ENCODE measurements at places on chromosomes 6 and 20.

- no peaks in the 10 kb centered on the region for H3K4me1 ChIP-seq
- H3K27ac ChIP-seq = no peak overlapping the region
- H3K4me3 ChIP-seq = peak overlapping the region; percentile 76
- no peaks in the 10 kb centered on the region for H3K36me3 ChIP-seq
These were observed 771 bp upstream of the PPP1R3G start for GRCh38 chr6:5084360-5084780.

DNA sequence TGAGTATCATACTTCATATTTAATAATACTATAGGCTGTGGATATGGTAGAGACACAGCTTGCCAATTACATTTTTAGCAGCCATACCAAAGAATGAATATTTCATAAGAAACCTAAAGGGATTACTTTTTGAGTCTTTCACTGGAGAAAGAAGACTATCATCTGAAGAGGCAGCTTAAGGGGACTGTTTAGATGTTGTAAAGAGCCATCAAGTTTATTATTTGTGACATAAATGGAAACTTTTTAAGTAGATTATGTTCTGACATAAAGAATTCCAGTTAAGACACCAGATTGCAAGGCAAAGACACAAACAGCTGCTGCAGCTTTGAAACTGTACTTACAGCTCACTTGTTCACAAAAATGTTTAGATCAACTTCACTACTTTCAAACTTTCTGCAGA is 429.4 kb downstream of the TFAP2A start:
- H3K36me3 ChIP-seq = no peaks in the 10 kb centered on the region
- H3K4me1 ChIP-seq = no peaks in the 10 kb centered on the region
- no peak for DNase-seq

DNA sequence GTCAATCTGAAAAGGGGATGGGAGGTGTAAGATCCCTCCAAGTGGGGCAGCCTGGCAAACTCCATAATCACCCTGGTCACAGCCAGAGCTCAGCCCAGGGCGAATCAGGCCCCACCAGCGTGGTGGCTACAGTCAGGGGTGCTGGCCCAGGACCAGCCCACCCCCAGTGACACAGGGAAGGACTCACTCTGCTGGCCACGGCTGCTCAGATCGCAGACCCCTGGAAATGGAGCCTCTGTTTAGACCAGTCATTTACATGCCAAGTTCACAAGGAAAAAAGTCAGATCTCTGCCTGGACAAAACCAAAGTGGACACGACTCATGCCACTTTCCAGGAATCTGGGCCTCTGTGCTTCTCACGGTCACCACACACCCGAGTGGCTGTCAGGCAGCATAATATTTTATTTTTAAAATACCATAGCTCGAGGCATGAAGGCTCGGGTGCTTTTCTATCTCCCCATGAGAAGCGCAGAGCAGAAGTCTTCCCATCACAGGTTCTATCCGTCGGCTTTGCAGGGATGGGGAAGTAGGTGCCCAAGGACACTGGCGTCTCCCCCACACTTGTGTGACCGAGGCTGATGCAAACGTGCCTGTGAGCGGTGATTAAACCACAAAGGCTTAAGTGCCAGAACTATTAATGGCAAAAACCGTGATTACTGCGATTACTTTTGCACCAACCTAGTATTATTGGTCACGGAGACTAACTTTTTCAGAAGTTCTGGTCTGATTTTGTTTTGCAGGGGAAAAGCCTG is 13.0 kb downstream of the PXDC1 start:
- DNase-seq = no peak
- H3K4me3 ChIP-seq = no peak overlapping the region
- H3K27ac ChIP-seq = no peak overlapping the region
- no peaks in the 10 kb centered on the region for H3K36me3 ChIP-seq

DNA sequence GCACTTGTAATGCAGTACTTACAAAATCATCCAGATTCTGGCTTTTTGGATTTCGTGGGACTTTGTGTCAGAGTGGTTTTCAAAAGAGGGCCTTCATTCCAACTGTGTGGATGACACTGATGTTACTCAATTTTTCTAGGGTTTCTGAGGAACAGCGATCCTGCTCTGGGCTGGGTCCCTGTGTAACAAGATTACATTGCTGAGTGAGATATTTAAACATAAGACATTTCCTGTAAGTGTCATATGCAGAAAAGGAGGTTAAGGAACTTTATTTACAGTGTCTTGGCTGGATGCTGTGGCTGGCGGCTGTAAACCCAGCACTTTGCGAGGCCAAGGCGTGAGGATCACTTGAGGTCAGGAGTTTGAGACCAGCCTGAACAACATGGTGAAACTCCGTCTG is 6.7 kb downstream of the ZFAND3 start:
- H3K27ac ChIP-seq = no peak overlapping the region
- peaks cover 52% of the 10 kb centered on the region for H3K4me1 ChIP-seq
- H3K36me3 ChIP-seq = peaks cover 7% of the 10 kb centered on the region
- DNase-seq = no peak
- no peak overlapping the region for H3K4me3 ChIP-seq

DNA sequence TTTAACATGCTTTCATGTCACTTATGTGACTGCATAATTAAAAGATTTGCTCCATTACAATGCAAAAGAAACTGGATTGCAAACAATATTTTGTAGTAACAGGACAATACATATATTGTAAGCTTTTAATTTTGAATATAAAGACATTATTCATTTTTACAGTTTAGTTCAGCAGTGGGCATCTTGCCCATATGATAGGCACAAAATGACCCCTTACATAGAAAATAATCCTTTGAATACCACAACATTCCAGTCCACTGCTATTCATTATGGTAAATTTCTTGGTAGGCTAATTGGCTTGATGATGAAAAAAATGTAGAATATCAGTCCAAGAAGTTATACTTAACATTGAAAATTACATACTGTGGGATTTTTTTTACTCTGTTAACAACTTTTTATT is 74.1 kb upstream of the LAMA2 start:
- no peak for DNase-seq
- H3K27ac ChIP-seq = no peak overlapping the region
- H3K36me3 ChIP-seq = no peaks in the 10 kb centered on the region
- H3K27me3 ChIP-seq = no peaks in the 10 kb centered on the region
- no peaks in the 10 kb centered on the region for H3K4me1 ChIP-seq
- no peak overlapping the region for H3K4me3 ChIP-seq

DNA sequence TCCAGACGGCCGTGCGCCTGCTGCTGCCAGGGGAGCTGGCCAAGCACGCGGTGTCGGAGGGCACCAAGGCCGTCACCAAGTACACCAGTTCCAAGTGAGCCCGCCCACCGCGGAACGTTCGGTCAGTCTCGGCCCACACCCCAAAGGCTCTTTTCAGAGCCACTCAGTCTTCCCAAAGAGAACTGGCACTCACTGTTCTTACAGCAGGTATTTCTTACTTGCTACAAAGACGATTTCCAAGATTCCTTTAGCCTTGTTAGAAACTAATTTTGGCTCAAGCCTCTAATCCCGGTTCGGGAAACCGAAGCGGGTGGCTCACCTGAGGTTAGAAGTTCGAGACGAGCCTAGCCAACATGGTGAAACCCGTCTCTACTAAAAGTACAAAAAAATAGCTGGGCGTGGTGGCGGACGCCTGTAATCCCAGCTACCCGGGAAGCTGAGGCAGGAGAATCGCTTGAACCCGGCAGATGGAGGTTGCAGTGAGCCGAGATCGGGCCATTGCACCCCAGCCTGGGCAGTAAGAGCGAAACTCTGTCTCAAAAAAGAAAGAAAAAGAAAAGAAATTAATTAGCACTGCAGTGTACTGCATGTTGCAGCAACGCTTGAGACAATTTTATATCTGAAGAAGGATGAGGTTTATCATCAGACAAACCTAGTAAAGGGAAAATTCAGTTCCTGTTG is 73.1 kb downstream of the OR2B2 start:
- H3K4me3 ChIP-seq = no peak overlapping the region
- peaks cover 16% of the 10 kb centered on the region for H3K36me3 ChIP-seq
- peaks cover 23% of the 10 kb centered on the region for H3K4me1 ChIP-seq
- no peaks in the 10 kb centered on the region for H3K27me3 ChIP-seq
- H3K27ac ChIP-seq = no peak overlapping the region

GRCh38 chr6:26217714-26218075 is 130.5 kb downstream of the HFE start:
- no peaks in the 10 kb centered on the region for H3K36me3 ChIP-seq
- DNase-seq = no peak
- H3K27ac ChIP-seq = no peak overlapping the region
- H3K27me3 ChIP-seq = no peaks in the 10 kb centered on the region

DNA sequence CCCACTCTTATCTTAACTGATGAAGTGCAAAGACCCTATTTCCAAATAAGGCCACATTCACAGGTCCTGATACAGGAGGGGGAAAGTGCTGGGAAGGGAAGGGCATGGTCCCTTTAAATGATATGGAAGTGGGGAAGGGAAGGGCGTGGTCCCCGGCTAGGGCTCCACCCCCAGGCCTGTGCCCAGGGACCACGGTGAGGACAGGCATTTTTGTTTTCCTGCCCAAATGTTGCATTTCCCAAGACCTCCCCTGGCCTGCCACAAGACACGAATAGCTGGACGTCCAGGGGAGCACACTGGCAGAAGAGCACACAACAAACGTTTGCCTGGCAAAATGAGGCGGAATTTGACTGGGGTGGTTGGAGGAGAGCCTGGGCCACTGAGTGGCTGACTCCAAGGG is 16.1 kb upstream of the HFE start:
- no peak overlapping the region for H3K4me3 ChIP-seq
- peaks cover 2% of the 10 kb centered on the region for H3K4me1 ChIP-seq
- peaks cover 25% of the 10 kb centered on the region for H3K27me3 ChIP-seq
- DNase-seq = no peak

DNA sequence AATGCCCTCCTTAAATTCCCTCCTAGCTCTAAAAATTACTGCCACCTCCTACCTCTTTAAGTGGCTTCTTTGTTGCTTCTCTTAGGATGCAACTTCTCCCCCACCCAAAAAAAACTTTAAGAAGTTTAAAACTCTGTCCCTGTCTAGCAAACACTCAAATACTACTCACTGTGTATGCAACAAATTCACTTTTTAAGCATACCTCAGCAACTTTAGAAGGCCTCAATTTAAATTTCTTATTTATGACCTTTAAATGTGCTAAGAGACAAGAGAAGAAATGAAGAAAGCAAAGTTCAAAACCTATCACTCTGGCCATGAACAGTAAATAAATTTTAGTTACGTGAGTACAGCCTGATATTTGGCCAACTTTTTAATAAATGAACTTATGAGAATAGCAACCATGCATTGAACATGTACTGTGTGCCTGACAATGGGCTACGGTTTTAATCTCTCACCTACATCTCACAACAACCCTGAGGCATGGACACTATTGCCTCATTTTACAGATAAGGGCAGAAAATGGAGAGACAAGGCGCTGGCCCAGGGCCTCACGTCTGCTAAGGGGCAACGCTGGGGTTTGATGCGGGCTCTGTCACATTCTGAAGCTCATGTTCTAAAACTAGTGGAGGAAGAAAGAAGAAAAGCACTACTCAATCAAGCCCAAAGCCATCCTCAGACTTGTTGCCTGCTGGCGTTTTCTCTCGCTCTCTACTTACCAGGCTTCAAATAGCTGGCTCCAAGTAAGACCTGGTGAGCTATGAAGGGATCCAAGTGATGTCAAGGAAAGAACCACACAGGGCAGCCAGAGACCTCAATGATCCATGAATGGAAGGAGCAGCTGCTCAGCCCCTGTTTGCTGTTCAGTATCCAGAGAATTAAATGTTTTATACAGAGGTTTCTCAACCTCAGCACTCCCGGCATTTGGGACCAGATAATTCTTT is 99.8 kb downstream of the TBC1D7 start:
- no peak overlapping the region for H3K27ac ChIP-seq
- peaks cover 9% of the 10 kb centered on the region for H3K4me1 ChIP-seq
- DNase-seq = no peak
- no peak overlapping the region for H3K4me3 ChIP-seq
- no peaks in the 10 kb centered on the region for H3K36me3 ChIP-seq
- H3K27me3 ChIP-seq = peaks cover 14% of the 10 kb centered on the region

- H3K27ac ChIP-seq = peak overlapping the region; percentile 42
- no peaks in the 10 kb centered on the region for H3K27me3 ChIP-seq
- DNase-seq = no peak
- peaks cover 5% of the 10 kb centered on the region for H3K36me3 ChIP-seq
- H3K4me3 ChIP-seq = no peak overlapping the region
These were observed 14.5 kb downstream of the OR2B2 start for GRCh38 chr6:27897580-27898206.

- H3K27ac ChIP-seq = no peak overlapping the region
- H3K4me3 ChIP-seq = peak overlapping the region; percentile 28
- H3K4me1 ChIP-seq = peaks cover 16% of the 10 kb centered on the region
- H3K36me3 ChIP-seq = no peaks in the 10 kb centered on the region
These were observed 10.9 kb downstream of the ABT1 start for GRCh38 chr6:26607434-26608230.

GRCh38 chr20:21702553-21703470 is 2.7 kb upstream of the PAX1 start:
- no peak overlapping the region for H3K27ac ChIP-seq
- H3K27me3 ChIP-seq = peaks cover 87% of the 10 kb centered on the region
- no peaks in the 10 kb centered on the region for H3K4me1 ChIP-seq
- no peak overlapping the region for H3K4me3 ChIP-seq
- no peaks in the 10 kb centered on the region for H3K36me3 ChIP-seq
- DNase-seq = peak; percentile 19

GRCh38 chr6:163469459-163469985 is 55.0 kb downstream of the QKI start:
- no peak for DNase-seq
- peak overlapping the region; percentile 40 for H3K27ac ChIP-seq
- H3K36me3 ChIP-seq = peaks cover 43% of the 10 kb centered on the region
- H3K27me3 ChIP-seq = no peaks in the 10 kb centered on the region

- no peak overlapping the region for H3K4me3 ChIP-seq
- H3K4me1 ChIP-seq = no peaks in the 10 kb centered on the region
- no peaks in the 10 kb centered on the region for H3K36me3 ChIP-seq
- H3K27ac ChIP-seq = no peak overlapping the region
- H3K27me3 ChIP-seq = no peaks in the 10 kb centered on the region
These were observed 298.1 kb downstream of the LAMA2 start for GRCh38 chr6:129181001-129181400.

GRCh38 chr6:54624779-54625178 is 221.8 kb upstream of the FAM83B start:
- H3K27me3 ChIP-seq = no peaks in the 10 kb centered on the region
- DNase-seq = no peak
- no peak overlapping the region for H3K4me3 ChIP-seq
- no peaks in the 10 kb centered on the region for H3K36me3 ChIP-seq
- H3K4me1 ChIP-seq = no peaks in the 10 kb centered on the region

- no peak for DNase-seq
- no peaks in the 10 kb centered on the region for H3K4me1 ChIP-seq
- H3K27ac ChIP-seq = no peak overlapping the region
- no peaks in the 10 kb centered on the region for H3K36me3 ChIP-seq
These were observed 78.1 kb upstream of the HEY2 start for GRCh38 chr6:125671323-125671722.

GRCh38 chr6:21393441-21394165 is 199.9 kb upstream of the SOX4 start:
- H3K4me3 ChIP-seq = no peak overlapping the region
- peaks cover 4% of the 10 kb centered on the region for H3K27me3 ChIP-seq
- no peaks in the 10 kb centered on the region for H3K4me1 ChIP-seq
- no peak overlapping the region for H3K27ac ChIP-seq
- no peaks in the 10 kb centered on the region for H3K36me3 ChIP-seq
- no peak for DNase-seq

- peaks cover 11% of the 10 kb centered on the region for H3K4me1 ChIP-seq
- no peak for DNase-seq
- no peak overlapping the region for H3K27ac ChIP-seq
- H3K36me3 ChIP-seq = no peaks in the 10 kb centered on the region
- no peaks in the 10 kb centered on the region for H3K27me3 ChIP-seq
These were observed 74.0 kb upstream of the PIM1 start for GRCh38 chr6:37095997-37096396.
